ENCODE measurements at places on chromosomes 11 and 22. TPM values are rescaled to one million over a fixed set of nuclear protein-coding genes. Genes with fewer than 3 reads are reported as not detected.

Gene GGTLC2
- not detected for polyA plus RNA-seq

DNA sequence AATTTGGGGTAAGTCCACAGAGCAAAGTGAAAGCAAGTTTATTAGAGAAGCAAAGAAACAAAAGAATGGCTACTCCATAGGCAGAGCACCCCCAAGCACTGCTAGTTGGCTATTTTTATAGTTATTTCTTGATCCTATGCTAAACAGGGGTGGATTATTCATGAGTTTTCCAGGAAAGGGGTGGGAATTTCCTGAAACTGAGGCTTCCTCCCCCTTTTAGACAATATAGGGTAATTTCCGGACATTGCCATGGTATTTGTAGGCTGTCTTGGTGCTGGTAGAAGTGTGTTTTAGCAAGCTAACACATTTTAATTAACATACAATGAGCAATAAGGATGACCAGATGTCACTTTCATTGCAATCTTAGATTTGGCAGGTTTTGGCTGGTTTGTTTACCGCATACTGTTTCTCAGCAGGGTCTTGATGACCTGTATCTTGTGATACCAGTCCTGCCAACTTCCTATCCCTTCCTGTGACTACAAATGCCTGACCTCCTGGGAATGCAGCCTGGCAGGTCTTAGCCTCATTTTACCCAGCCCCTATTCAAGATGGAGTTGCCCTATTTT lies 937 bp upstream of the C1QTNF6 start:
- peak; percentile 92 for DNase-seq

Gene EMID1
- 0.56 TPM for polyA plus RNA-seq

Gene KCNJ1
- polyA plus RNA-seq: not detected

DNA sequence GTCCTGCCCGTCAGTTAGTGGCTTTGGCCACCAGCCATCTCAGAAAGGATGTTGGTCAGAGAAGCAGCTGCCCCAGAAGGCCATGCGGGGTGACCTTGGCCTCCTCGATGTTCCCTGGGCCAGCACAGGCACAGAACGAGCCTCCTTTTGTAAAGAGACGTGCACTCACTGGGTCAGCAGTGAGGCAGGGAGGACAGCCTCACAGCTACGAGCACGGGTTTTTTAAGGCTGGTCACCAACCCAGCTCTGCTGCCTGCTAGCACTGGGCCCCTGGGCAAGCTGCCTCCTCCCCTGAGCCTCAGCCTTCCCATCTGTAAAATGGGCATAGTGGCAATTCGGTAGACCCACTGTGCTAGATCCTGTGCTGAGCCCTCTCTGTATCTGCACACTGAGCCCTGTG lies 10.8 kb downstream of the IGLL1 start:
- no peak for DNase-seq

DNA sequence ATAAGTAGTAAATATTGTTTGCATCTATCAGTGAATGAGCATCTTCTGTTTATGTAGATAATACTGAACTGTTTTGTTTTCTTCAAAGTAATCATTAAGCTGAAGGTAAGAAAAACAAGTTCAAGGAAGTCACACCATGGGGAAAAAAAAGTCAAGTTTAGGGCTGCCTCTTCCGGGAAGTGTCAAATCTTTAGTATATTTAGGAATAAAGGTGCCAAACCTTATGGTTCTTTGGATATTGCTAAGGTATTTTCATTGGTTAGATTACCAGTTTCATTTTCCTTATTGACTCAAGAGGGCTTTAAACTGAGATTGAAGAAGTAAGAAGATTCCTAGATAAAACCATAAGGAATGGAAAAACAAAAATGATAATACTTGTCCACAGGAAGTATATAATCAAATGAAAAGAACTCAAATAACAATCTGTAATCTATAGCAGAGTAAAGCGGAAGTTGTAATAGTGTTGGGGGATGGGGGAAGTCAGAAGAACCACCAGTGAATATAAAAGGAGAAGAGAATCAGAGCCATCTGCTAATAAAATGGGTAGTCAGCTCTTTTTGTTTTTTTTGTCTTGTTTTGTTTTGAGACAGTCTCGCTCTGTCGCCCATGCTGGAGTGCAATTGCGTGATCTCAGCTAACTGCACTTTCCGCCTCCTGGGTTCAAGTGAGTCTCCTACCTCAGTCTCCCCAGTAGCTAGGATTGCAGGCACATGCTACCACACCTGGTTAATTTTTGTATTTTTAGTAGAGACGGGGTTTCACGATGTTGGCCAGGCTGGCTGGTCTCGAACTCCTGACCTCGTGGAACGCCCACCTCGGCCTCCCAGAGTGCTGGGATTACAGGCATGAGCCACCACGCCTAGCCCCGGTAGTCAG lies 2.3 kb downstream of the ATM start:
- no peak for DNase-seq

Gene FAT3
- polyA plus RNA-seq: 0.41 TPM

Gene ZDHHC24
- 21.1 TPM for polyA plus RNA-seq

- no peak for DNase-seq
Observed at GRCh38 chr22:36347094-36347493, 40.7 kb downstream of the MYH9 start.

Gene CNGA4
- 0.11 TPM for polyA plus RNA-seq

- DNase-seq: no peak
Observed at GRCh38 chr22:24485608-24486007, 9.5 kb upstream of the UPB1 start.

- DNase-seq: no peak
Observed at GRCh38 chr11:64804346-64805210, 1.6 kb upstream of the MAP4K2 start.

Gene CST6
- 2.2 TPM for polyA plus RNA-seq

GRCh38 chr11:123588117-123588863 lies 66.1 kb downstream of the SCN3B start:
- no peak for DNase-seq

DNA sequence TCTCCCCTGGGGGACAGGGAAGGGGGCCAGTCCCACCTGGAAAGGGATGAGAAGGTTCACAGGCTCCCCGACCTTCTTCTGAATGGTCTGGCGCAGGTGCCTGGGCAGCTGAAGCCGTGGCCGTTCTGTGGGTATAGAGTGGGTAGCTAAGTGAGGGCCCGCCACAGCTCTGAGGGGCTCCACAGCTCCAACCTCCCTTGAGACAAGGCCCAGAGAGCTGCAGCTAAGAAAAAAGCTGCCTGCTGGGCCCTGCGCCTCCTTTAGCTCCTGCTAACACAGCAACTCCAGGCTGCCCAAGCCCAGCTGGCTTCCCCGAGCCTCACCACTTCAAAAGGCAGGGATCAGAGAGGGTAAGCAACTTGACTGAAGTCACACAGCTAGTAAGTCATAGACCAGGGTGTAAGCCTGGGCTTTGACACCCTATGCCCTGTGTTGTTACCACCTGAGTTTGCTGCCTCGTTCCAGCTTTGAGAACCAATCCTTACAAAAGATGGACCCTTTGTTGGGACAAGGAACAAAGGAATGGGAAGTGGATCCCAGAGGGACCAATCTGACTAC lies 18.5 kb downstream of the MYBPC3 start:
- no peak for DNase-seq

DNA sequence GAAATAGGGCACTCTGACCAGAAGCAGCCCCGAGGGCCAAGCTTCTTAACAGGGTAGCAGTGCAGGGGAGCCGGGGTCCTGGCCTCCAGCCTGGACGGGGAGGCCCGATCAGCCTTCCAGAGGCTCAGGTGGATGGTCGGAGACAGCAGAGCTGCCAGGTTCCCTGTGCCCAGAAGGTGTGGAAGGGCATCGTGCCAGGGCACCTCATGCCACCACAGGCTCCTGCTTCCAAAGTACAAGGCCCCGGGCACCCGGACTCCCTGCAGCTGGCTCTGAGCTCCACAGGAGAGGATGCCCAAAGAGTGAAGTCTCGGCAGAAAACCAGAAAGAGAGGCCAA lies 14.3 kb downstream of the EHD1 start:
- DNase-seq: no peak

Gene OR51E2
- polyA plus RNA-seq: not detected

Gene DAGLA
- polyA plus RNA-seq: 2.9 TPM

Gene OR52N4
- 0.08 TPM for polyA plus RNA-seq

GRCh38 chr22:46259374-46259773 lies 3.8 kb downstream of the PKDREJ start:
- DNase-seq: no peak

DNA sequence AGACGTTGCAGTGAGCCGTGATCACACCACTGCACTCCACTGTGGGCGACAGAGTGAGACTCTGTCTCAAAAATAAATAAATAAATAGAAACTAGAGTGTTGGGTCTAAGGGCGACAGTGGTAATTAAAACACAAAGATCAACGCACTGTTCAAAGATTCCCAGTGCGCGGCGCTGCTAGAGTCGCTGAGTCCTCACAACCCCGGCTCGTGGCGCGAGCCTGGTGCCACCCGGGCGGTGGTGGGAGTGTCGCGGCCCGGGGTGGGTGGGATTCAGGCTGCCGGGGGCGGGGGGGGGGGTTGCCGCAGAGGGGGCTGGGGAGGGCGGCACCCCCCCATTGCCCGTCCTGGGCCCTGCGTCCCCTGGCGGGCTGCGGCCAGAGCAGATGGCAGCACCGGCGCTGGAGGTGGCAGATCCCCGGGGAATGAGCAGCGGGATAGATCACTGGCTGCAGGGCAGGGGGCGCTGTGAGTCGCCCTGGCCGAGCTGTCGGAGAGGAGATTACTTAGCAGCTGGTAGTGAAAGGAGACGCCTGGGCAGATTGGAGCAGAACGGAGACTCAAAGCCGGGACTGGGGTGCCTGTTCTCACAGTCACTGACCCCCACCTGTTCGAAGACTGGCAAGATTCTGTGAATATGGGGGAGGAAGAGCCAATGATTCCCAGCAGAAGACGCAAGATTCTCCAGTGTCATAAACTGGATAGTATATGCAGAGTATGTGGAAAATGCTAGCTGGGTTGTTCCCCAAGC lies 30.2 kb upstream of the APOBEC3A start:
- DNase-seq: peak; percentile 63

- DNase-seq: no peak
Observed at GRCh38 chr11:9017773-9018172, 14.0 kb upstream of the NRIP3 start.

DNA sequence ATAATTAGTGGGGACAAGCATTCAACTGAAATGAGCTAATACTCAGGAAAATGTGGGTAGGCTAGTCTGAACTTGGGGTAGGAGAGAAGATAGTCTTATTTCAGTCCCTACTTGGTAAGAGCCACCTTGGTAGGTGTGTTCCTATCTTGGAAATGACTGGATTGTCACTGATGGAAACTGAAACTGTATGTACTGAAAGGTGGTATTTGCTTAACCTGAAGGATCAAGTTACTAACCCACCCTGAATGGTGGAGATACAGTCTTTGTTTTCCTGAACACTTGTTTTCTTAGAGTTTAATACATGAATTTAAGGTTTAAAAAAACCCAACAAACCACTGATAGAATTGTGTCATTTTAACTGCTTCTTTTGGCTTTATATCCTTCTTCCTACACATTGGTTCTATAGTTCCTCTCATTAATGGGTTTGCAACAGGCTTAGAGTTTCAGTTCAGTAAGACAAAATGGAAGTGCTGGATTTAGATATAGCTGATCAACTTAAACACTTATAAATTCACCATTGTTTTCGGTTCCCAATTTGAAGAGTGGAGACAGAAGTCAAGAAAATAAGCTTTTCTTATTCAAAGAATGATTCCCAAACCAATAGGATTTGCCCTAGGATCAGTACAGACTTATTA lies 4.2 kb downstream of the FAR1 start:
- DNase-seq: no peak

Gene RASD2
- polyA plus RNA-seq: not detected

- no peak for DNase-seq
Observed at GRCh38 chr22:34019190-34019845, 99.0 kb upstream of the LARGE1 start.

DNA sequence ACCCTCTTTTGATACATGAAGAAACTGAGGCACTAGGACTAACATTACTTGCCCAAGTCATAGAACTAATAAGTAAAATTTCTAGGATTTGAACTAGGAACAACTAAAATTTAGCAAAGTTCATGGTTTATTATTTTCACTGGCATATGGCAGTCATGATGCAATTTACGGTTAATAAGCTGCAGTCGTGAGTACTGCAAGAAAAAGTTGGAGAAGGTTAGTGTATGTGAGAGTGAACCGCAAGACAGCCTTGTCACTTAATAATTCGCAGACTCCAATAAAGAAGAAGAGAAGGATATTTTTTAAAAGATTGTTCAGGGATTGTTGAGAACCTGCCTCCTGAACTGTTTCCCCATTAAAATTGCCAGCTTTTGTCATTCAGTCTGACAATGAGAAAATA lies 663.4 kb upstream of the TENM4 start:
- no peak for DNase-seq

DNA sequence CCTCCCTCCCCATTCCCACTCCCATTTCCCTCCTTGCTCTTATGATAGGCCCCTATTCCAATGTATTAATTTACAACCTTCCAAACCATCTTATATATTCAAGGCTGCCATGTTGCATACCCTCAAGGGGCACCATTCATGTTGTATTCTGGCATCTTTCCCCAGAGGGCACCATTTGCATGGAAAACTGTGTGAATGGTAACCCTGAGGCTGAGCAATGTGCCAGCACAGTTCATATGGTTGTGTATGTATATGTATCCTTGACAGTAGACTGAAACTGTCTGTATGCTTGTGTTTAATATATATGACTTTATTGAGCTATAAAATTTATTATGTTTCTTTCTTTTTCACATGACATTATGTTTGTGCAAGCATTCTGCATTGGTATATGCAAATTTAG lies 7.3 kb downstream of the RASSF10 start:
- peak; percentile 37 for DNase-seq

- peak; percentile 22 for DNase-seq
Observed at GRCh38 chr11:128669506-128670270, 24.2 kb upstream of the FLI1 start.

GRCh38 chr11:70078095-70078780 lies at the start of gene ANO1:
TSS of gene ANO1 (plus strand) at chr11:70078317. CDS start at chr11:70078607, 290 bp downstream.
- DNase-seq: no peak

DNA sequence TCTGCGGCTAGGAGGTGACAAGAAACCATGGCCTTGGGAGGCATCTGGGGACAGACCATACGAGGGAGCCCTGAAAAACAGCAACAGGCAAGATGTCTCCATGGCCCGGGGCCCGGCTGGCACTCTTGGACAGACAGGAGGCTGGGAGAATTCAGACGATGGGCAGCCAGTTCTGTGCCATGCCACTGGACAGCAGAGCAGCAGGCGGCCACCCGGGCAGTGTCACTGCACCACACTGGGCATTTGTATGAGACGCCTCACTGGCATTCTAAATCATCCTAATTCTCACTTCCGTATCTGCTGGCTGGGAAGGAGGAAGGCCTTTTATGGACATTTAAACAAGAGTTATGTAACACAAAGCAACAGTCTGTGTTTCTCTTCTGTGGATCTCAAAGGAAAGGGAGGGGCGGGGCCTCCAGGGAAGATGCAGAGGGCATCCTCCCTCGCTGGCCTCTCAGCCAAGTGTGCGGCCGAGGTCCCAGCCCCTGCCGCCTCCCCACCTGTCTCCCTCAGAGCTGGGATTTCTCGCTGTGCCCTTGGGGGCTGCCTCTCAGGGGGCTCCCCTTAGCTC lies 350.3 kb downstream of the SHANK2 start:
- DNase-seq: no peak

Gene LRP4
- polyA plus RNA-seq: 0.86 TPM

DNA sequence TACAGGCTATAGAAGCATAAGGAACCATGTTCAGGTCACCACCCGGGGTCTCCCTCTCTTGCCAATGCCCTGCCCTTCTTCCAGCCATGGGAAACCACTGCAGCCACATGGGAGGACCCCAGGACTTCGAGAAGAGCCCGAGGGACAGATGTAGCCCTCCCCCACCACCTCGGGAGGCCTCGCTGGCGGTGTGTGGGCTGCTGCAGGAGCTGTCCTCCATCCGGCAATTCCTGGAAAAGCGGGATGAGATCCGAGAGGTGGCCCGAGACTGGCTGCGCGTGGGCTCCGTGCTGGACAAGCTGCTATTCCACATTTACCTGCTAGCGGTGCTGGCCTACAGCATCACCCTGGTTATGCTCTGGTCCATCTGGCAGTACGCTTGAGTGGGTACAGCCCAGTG lies 14.5 kb downstream of the HTR3A start:
- DNase-seq: no peak

GRCh38 chr11:68342459-68343158 lies 30.2 kb downstream of the LRP5 start:
- no peak for DNase-seq

Data from endothelial cell of umbilical vein (primary cell).